Activated gamma-delta T cell treated with Interleukin-2 at 50 U/mL for 16 hours (primary cell): ENCODE measurements at places on chromosomes 1 and 21.

GRCh38 chr1:201311356-201312011 is 28.2 kb downstream of the PKP1 start:
- no peak for DNase-seq

- no peak for DNase-seq
Measured at GRCh38 chr1:217660353-217661062, 29.4 kb downstream of the SPATA17 start.

DNA sequence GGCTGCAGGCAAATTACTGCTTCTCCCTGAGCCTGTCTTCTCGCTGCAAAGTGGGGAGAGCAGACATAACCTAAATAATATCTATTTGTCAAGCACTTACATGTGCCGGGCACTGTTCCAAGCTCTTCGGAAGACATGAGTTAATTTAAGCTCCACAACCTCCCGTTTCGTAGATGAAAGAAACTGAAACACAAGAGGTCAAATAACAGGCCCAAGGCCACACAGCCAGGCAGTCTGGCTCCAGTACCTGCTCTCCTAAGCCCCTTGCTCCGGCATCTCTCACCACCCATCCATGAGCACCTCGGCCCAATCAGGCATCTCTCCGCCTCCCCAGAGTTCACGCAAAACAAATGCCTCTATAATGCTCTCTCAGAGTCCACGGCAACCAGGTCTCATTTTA is 65.4 kb downstream of the TAS1R2 start:
- no peak for DNase-seq

DNA sequence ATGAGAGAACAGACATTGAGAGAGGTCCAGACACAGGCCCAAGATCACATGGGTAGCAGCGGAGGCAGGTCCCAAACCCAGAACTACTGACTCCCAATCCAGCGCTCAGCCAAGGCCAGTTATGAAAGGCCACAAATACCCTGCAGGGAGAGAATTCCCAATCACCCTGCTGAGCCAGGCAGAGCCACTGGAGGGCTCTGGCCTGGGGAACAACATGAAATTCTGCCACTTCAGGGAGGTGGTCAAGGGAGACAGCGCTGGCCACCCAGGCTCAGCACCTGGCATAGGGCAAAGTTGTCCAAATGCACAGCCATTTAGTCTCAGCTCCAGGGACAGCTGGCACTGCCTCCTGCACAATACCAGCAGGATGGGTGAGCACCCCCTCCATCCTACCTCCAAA is 27.5 kb downstream of the SLC9A1 start:
- DNase-seq: no peak

DNA sequence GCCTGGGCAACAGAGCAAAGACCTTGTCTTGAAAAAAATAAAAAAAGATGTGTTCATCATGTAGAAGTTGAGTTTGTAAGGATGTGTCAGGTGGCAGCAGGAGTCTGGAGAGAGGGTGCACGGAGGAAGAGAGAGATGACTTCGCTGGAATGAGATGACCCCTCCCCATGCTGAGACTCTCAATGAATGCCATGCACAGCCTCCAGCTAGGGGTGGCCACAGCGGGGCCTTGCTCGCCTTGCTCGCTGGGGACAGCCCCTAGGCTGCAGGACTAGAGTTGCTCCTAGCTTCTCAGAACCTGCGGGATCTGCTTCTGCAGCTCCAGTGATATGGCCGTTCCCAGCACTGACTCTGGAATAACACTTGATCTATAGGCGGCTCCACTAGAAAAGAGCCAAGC is 6.6 kb upstream of the C2CD2 start:
- no peak for DNase-seq

DNA sequence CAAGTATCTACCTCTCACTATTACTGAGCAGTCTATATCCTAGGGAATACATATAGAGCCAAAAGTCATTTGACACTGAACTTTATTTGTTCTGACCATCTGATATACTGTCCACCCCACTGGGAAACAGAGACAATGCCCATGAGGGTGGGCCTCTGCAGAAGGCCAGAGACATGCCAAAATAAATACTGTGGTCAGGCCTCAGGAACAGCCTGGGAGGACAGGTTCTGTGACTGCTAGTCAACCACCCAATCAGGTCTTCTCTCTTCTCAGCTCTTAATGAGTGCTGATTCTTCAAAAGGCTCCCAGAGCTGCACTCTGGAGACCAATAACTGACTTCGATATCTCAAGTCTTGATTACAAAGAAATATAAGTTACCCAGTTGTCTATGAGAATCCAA is 5.5 kb upstream of the ANKRD35 start:
- no peak for DNase-seq

GRCh38 chr1:61056196-61056572 is 26.2 kb upstream of the NFIA start:
- no peak for DNase-seq

- DNase-seq: no peak
Measured at GRCh38 chr1:157097692-157098091, 1.9 kb downstream of the ETV3L start.

DNA sequence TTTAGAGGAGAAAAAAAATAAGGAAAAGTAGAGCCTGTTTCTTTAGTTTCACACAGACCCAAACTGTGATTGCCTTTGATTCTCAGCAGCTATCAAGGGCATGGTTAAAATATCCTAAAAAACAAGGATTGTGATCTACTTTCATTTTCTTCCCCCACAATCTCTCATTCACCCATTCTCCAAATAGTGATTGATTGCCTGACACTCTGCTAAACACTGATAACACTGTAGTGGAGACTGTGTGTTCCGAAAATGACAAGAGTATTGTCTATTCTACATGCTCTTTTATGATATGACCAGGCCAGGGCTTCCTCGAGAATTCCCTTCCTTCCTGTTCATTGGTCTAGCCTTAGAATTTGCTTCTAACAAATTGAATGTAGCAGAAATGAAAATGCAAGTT is 40.2 kb downstream of the PRMT6 start:
- DNase-seq: no peak

DNA sequence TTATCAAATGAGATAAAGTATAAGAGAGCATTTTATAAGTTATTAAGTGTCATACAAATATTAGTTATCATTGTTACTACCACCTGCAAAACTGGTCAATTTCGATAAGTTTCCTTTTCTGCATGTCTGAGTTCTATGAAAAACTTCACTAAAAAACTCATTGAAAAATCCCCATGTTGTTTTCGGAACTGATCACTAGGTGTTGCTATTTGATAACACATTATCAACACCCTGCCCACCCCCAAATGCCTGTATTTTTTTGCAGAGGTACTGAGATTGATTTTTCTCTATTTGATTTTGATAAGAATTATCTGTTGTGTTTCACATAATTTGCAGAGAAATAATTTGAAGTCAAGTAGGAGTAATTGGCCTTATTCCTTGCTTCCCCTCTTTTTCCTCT is 22.1 kb upstream of the DISP1 start:
- DNase-seq: no peak

DNA sequence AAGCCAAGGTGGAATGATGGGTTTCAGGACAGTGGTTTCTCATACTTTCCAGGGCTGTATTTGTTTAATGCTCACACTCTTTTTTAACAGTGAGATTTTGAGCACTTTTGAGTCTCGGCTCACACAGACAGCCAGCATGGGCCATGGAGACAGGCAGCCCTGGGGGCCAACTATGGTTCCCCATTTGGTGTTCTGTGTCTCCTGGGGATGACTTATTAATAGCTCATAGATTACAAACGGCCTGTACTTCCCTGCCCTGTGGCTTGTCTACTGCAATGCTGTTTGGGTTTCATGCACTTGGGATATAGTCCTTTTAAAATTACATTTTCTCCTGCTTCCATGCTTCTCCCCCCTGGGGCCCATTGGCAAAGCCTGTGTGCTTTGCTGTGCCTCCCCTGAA is 178.3 kb downstream of the KCNJ6 start:
- DNase-seq: no peak

GRCh38 chr1:117173006-117173405 is 37.7 kb downstream of the VTCN1 start:
- DNase-seq: no peak

DNA sequence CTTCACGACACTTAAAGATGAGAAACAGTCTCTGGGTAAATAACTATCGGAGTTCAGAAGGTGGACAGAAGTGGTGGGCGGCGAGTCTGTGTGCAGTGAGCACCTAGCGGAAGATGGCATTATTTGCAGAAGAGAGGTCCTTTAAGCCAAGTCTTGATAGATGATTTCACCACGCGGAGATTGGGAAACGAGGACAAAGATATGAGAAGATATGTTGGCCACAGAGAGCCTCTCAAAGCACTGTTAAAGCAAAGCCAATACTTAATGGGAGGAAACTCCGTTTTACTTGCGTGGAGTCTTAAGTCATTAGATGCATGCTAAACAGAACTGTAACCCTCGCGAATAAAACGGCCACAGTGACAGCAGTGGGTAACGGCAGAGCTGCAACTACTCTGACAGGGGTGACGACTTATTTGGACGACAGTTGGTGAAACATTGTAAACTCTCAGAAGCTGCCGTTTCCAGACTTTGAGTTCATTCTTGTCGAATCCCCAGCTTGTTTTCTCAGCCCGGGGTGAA is 577 bp upstream of the CEP350 start:
- peak; percentile 25 for DNase-seq

DNA sequence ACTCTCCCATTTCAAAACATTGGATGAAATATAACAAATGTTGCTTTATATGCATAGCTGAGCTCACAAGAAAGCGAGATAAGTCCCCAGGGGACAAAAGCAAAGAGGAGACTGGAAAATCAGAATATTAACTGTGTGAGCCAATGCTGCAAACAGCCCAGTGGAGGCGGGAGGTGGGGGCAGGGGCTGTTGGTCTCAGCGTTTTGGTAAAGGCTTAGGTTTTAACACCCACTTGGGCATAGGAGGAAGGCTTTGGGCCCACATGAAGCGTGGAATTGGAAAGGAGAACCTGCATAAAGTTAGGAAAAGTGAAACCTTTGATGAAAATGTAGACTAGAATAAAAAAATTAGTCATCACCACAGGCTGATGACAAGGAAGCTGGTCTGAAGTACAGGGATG is 30.2 kb upstream of the SMIM12 start:
- no peak for DNase-seq

DNA sequence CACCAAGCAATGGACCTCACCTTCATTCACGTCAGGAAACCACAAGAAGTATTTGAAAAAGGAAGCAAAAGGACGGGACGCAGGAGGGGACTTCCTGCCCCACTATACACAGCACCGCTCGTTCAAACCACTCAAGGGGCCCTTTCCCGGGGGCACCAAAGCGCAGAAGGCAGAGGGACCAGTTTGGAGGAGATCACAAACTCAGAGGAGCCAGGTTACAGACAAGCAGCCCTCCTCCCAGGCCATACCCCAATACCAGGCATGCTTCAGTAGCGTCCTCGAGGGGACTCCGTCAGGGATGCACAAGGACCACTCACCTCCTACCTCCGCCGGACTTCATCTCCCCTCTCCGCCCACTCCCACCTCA is 685 bp downstream of the CRTC2 start:
- peak; percentile 46 for DNase-seq

- DNase-seq: no peak
Measured at GRCh38 chr1:227914801-227915563, 32.8 kb downstream of the WNT9A start.
